ENCODE measurements at places on chromosomes 1 and 21. TPM values are rescaled to one million over a fixed set of nuclear protein-coding genes. Genes with fewer than 3 reads are reported as not detected.

DNA sequence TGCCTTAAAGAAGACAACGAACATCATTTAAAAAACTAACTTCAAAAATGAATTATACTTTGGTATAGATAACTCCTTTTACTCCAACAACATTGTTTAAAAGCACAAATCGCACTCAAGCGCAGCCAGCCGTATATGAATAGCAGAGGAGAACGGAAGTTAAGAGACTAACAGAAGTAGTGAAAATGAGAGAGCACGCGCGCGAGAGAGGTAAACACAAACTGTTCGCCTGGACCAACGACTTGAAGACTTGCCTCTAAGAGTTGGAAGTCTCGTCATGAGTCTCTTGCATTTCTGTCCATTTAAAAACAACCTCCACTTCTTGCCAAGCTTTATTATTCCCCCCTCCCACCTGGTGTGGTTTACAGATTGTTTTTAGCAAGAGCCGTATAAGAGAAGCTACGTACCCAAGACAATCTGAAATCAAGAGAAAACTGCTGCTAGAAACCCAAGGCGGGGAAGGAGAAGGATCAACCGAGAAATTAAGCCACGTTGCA lies 479 bp downstream of the SELENOF start:
- DNase-seq, result no peak

- no peak for DNase-seq
Observed at GRCh38 chr1:160685266-160685665, 26.4 kb downstream of the CD48 start.

DNA sequence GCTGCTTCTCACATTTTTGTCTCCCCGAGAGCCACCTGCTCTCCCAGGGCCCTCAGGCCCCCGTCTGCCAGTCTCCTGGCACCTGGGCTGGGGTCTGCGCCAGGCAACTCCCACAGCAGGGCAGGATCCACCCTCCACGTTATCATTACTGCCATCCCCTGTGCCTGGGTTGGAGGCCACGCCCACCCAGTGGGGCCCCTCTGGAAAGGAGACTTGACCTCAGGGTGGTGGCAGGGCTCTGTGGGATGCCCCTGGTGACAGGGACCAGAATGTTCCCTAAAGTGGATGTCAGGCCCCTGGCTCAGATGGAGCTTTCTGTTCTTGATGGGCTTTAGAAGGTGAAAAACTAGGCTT lies 66.6 kb downstream of the SKI start:
- no peak for DNase-seq

LDLRAD1 gene
- total RNA-seq, result not detected

LINGO4 gene
- total RNA-seq, result not detected

OR4F16 gene
- not detected for total RNA-seq

Data from Caki2 (cell line).